ENCODE measurements at places on chromosomes 12 and 14.
A peak's percentile ranks its signal among the peaks of the same experiment; 100 is the strongest.

GRCh38 chr12:25366122-25366521 is 115.4 kb upstream of the KRAS start:
- DNase-seq: no peak

GRCh38 chr14:74941676-74942097 is 13.7 kb downstream of the PGF start:
- no peak for DNase-seq

DNA sequence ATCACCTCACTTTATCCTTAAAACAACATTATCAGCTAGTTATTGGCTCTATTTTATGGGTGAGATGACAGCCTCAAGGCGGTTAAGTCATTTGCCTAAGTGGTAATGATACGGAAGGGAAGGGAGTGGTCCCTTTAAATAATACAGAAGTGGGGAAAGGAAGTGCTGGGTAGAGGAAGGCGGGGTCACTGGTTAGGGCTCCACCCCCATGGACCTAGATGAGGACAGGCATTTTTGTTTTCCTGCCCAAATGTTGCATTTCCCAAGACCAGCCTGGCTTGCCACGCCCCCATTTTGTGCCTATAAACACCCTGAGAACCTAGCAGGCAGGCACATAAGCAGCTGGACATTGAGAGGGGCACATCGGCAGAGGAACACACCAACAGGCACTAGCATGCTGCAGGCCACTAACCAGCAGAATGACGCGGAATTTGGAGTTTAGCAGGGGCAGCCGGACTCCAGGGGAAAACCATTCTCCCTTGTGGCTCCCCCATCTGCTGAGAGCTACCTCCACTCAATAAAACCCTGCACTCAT is 100.9 kb downstream of the EPS8 start:
- DNase-seq: peak; percentile 74

- DNase-seq: no peak
Measured at GRCh38 chr12:32881107-32881506, 15.5 kb downstream of the PKP2 start.

- DNase-seq: peak; percentile 53
Measured at GRCh38 chr12:6765634-6766581, at the start of gene PTMS. Gene PTMS, plus strand, starts transcription at chr12:6766363. Its CDS starts 343 bp downstream, at chr12:6766706.

GRCh38 chr12:110826592-110827200 is 20.1 kb upstream of the CCDC63 start:
- DNase-seq: peak; percentile 88

DNA sequence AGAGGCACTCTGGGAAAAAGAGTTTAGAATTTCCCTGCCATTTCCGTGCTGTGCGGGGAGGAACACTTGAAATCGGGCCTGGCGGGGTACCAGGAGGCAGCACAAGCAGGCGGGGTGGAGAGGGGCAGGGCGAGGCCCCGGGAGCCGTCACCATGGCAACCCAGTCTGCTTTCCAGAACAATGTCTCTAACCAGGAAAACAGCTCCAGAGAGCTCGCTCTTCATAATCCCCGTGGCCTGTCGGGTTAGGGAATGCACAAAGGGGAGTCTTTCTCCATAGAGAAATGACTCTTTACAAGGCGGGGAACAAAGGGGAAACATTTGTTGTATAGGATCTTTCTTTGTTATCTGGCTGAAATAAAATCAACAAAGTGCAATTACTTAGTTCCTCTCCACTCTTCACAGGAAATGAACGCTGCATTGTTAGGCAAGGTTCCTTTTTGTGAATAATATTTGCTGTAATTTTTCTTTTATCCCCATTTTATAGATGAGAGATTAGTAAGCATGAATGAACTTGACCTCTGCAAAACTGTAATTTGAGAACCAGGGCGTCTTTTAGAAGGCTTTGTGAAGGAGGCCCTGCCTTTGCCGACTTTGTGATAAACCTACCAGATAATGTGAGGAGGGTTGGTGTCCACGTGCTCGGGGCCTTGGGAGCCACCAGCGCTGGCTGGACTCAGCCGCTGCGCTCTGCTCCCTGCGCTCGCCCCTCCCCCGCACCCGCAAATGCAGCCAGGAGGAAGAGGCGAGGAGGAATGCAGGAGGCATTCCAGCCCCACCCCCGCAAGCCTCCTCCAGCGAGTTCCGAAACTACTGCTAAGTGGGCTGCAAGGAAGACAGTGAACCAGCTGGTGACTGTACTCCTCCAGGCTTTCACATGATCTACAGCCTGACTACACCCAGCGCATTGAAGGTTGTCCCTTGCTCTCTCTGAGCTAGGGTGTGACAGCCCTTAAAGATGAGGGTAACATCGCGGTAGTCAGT is 105.2 kb upstream of the ATF7IP start:
- peak; percentile 92 for DNase-seq

DNA sequence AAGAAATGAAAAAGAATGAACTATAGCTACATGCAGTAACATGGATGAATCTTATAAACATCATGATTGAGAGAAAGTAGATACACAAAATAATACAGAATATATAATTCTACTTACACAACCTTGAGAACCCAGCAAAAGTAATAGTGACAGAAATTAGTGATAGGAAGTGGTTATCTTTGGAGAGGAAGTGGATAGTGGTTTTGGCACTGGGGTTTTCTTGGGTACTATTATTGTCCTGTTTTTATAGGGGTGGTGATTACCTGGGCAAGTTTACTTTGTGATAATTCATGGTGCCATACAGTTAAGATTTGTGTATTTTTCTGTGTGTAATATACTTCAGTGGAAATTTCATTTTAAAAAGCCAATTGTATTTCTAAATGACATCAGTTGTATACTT is 352.7 kb downstream of the AEBP2 start:
- no peak for DNase-seq

GRCh38 chr14:25371068-25371467 is 321.1 kb upstream of the STXBP6 start:
- no peak for DNase-seq

GRCh38 chr14:35631071-35631805 is 97.3 kb downstream of the INSM2 start:
- no peak for DNase-seq

GRCh38 chr12:6341417-6342139 is at the start of gene TNFRSF1A:
Gene TNFRSF1A, minus strand, starts transcription at chr12:6342076. Its CDS starts 262 bp downstream, at chr12:6341814.
- peak; percentile 79 for DNase-seq

- no peak for DNase-seq
Measured at GRCh38 chr14:36588788-36589187, 6.4 kb upstream of the NKX2-8 start.

DNA sequence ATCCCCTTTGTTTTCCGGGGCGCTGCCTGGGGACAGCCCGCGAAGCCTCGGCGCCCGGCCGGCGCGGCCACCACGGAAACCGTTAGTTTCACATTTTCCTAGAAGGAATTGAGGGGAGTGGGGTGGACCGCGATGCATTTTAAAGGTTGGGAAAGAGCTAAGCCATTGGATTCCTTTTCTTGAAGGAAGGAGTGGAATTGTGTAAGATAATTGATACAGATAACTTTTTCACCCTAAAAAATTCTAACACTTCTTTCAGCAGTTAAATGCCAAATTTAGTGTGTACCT is 137.1 kb downstream of the MON2 start:
- DNase-seq: no peak

DNA sequence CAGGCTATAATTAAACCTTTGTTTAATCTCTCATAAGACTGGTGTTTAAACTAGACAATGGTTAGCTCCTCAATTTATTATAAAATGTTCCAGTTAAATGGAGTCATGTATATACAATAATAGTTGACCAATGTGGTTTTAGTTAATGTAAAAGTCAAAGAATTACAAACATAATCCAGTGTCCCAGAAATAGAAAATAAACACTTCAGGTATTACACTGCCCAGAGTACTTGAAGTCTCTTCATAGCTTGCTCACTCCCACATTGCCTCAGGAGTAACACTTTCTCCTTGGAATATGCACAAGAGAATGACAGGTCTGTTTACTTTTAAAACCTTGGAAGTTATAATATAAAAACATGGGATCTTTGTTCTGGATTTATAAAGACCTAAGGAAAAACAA is 60.5 kb downstream of the SLC38A1 start:
- DNase-seq: no peak

DNA sequence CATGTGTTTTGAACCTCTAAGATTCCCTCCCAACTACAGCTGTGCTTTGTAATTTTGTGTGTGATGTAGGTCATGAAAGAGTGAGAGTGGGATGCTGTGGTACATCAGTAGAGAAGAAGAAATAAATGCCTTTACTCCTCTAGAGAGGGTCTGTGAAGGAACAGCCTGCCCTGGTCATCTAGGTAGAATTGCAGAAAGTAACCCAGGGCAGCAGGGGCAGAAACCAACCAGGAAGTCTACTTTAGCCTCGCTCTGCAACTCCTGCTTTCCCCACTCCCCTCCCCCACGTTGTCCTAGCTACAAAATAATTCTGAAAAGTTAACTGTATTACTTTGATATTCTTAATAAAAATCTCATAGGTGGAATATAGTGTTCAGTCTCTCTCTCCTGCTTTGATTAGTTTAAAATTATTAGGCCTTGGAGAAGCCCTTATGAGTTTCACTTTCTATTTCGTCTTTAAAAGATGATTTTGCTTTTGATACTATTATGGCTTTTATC is 7.5 kb downstream of the TBK1 start:
- no peak for DNase-seq

GRCh38 chr12:56677680-56678079 is 10.4 kb downstream of the PTGES3 start:
- no peak for DNase-seq

GRCh38 chr14:103104654-103105452 is 10.3 kb downstream of the EXOC3L4 start:
- DNase-seq: peak; percentile 74

DNA sequence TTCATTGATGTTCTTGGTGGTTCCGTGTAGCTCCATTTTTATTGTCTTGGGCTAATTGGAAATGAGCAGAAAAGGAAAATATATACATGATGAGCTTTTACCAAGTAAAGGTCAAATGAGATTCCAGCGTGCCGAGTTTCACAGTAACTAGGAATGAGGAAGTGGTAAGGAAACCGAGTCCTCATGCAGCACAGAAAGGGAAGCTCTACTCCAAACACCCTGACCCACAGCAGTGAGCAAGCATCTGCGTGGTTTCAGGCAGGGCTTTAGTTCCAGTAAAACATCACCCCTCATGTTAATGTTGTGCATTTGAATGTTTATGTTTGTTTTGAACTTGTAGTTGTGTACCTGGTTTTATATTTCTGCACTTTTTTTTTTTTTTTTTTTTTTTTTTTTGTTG is 208.0 kb downstream of the SLC41A2 start:
- DNase-seq: peak; percentile 42

DNA sequence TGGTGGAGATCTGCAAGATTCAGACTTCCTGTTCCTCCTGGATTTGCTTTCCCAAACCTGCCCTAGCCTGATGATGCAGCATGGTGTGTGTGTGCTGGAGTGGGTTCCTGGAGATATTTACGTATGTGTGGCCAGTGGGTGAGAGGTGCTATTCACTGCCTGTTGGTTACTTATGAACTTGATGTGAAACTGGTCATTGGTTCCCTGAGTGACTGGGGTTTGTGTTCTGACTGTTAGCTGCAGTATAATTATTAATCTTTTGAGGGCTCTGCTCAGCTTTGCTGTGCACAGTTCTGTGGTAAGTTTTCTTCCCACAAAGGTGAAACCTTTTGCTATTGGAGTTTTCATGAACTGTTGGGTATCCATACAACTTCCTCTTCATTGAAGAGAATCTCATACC is 541.8 kb upstream of the FBXO33 start:
- DNase-seq: no peak

Measured in HT-29 (cell line).